Natural killer cell (primary cell): ENCODE measurements at places on chromosomes 2 and 18. TPM values are rescaled to one million over a fixed set of nuclear protein-coding genes. Genes with fewer than 3 reads are reported as not detected.

Gene MEP1B
- not detected for total RNA-seq

- no peak overlapping the region for H3K27ac ChIP-seq
- no peak overlapping the region for H3K4me3 ChIP-seq
- H3K27me3 ChIP-seq, result no peaks in the 10 kb centered on the region
Observed at GRCh38 chr18:67483237-67483636, 33.3 kb downstream of the DSEL start.

GRCh38 chr2:62076980-62077638 lies 118.8 kb upstream of the B3GNT2 start:
- peaks cover 5% of the 10 kb centered on the region for H3K36me3 ChIP-seq
- no peak overlapping the region for H3K4me3 ChIP-seq
- no peak for DNase-seq
- no peaks in the 10 kb centered on the region for H3K27me3 ChIP-seq
- no peak overlapping the region for H3K27ac ChIP-seq

DNA sequence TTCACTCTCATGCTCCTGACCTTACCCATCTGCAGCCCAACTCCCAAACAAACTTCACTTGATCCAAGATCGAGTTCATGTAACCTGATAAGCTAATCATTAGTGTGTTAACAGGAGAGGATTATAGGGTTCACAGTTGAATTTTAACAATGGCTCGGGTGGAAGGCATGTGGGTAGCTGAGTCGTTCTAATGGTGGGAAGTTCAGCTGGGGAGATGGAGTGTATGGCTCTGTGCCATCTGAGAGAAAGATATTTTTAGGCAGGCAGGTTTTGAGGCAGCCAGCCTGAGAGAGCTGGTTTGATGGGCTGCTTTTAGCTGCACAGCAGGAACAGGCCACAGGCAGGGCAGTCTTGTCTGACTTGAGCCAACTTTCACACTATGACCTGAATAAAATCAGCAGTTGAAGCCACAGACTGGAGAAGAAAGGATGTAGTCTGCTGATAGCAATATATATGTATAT lies 17.7 kb upstream of the NFE2L2 start:
- H3K27ac ChIP-seq, result no peak overlapping the region
- H3K4me1 ChIP-seq, result peaks cover 11% of the 10 kb centered on the region
- DNase-seq, result no peak

GRCh38 chr2:158395166-158395565 lies 61.4 kb downstream of the CCDC148 start:
- no peaks in the 10 kb centered on the region for H3K4me1 ChIP-seq
- H3K4me3 ChIP-seq, result no peak overlapping the region
- H3K27ac ChIP-seq, result no peak overlapping the region
- no peak for DNase-seq

DNA sequence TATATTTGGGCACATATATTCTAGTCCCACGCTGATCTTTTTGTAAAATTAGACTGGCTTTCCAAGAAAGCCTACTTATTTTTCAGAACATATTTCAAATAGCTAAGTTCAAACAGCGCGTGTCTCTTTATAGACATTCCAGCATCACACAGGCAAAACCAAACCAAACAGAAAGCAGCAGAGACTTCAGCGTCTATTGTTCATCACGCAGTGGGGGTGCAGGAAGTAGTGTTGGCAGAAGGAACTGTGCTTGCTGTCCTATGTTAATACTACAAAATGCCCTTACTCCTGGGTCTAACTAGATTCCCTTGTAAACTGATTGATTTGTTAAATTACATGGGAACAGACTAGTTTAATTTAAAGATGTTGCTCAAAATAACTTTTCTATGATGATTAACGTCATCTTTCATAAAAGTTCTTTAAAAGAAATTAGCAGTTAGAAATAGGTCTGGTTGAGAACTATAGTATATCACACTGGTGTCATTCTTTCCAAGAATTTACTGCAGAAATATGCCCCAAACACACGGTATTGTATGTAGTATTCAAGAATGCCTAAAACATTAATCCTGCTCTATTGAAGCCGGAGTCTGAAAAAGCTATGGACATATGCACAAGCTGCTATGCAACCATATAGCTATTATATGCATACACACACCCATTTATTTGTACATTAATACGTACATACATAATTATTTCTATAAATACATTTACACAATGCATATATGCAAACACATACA lies 436.3 kb downstream of the CBLN2 start:
- no peaks in the 10 kb centered on the region for H3K4me1 ChIP-seq
- no peak overlapping the region for H3K27ac ChIP-seq
- no peak overlapping the region for H3K4me3 ChIP-seq
- DNase-seq, result no peak

Gene RESP18
- not detected for total RNA-seq

GRCh38 chr2:233049194-233049761 lies 10.9 kb upstream of the INPP5D start:
- DNase-seq, result no peak
- no peaks in the 10 kb centered on the region for H3K36me3 ChIP-seq
- peaks cover 24% of the 10 kb centered on the region for H3K4me1 ChIP-seq
- no peaks in the 10 kb centered on the region for H3K27me3 ChIP-seq
- no peak overlapping the region for H3K27ac ChIP-seq

DNA sequence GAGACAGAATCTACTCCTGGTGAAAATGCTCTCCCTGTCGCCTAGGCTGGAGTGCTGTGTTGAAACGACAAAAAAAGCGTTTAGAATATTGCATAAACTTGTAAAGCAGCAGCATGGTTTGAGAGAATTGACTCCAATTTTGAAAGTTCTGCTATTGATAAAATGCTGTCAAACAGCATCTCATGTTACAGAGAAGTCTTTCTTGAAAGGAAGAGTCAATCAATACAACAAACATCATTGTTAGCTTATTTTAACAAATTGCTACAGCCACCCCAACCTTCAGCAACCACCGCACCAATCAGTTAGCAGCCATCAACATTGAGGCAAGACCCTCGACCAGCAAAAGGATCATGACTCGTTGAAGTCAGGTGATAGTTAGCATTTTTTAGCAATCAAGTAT lies 6.9 kb downstream of the C2orf76 start:
- no peak overlapping the region for H3K27ac ChIP-seq
- H3K36me3 ChIP-seq, result no peaks in the 10 kb centered on the region
- H3K4me3 ChIP-seq, result no peak overlapping the region
- H3K4me1 ChIP-seq, result no peaks in the 10 kb centered on the region
- DNase-seq, result no peak
- H3K27me3 ChIP-seq, result no peaks in the 10 kb centered on the region
